Transverse colon (tissue), 4 donors: ENCODE measurements at places on chromosomes 16 and 17. TPM values are rescaled to one million over a fixed set of nuclear protein-coding genes. Genes with fewer than 3 reads are reported as not detected.

GRCh38 chr17:72120642-72121163 lies at the start of gene SOX9:
TSS of gene SOX9 (plus strand) at chr17:72121020. CDS start at chr17:72121392, 372 bp downstream.
- H3K27ac ChIP-seq = peak within 1 kb of the TSS; percentile 75
- H3K4me3 ChIP-seq = peak within 1 kb of the TSS; percentile 54
- peaks cover 85% of the 10 kb centered on the region for H3K27me3 ChIP-seq
- DNase-seq = peak; percentile 91
- H3K4me1 ChIP-seq = no peaks in the 10 kb centered on the region

- no peaks in the 10 kb centered on the region for H3K4me1 ChIP-seq
- H3K27ac ChIP-seq = no peak overlapping the region
- no peaks in the 10 kb centered on the region for H3K36me3 ChIP-seq
- no peak for DNase-seq
Observed at GRCh38 chr17:14317383-14317782, 16.5 kb downstream of the HS3ST3B1 start.

GRCh38 chr17:49670641-49671040 lies 7.3 kb downstream of the SPOP start:
- DNase-seq = no peak
- no peaks in the 10 kb centered on the region for H3K27me3 ChIP-seq
- H3K4me1 ChIP-seq = peaks cover 35% of the 10 kb centered on the region

GRCh38 chr16:25553711-25554436 lies 137.9 kb upstream of the HS3ST4 start:
- H3K36me3 ChIP-seq = no peaks in the 10 kb centered on the region
- H3K4me1 ChIP-seq = no peaks in the 10 kb centered on the region
- no peak for DNase-seq
- no peaks in the 10 kb centered on the region for H3K27me3 ChIP-seq
- H3K27ac ChIP-seq = no peak overlapping the region

- H3K4me1 ChIP-seq = peaks cover 24% of the 10 kb centered on the region
- no peaks in the 10 kb centered on the region for H3K27me3 ChIP-seq
- H3K36me3 ChIP-seq = no peaks in the 10 kb centered on the region
- no peak overlapping the region for H3K27ac ChIP-seq
- DNase-seq = no peak
- no peak overlapping the region for H3K4me3 ChIP-seq
Observed at GRCh38 chr17:72405662-72406230, 284.9 kb downstream of the SOX9 start.

DNA sequence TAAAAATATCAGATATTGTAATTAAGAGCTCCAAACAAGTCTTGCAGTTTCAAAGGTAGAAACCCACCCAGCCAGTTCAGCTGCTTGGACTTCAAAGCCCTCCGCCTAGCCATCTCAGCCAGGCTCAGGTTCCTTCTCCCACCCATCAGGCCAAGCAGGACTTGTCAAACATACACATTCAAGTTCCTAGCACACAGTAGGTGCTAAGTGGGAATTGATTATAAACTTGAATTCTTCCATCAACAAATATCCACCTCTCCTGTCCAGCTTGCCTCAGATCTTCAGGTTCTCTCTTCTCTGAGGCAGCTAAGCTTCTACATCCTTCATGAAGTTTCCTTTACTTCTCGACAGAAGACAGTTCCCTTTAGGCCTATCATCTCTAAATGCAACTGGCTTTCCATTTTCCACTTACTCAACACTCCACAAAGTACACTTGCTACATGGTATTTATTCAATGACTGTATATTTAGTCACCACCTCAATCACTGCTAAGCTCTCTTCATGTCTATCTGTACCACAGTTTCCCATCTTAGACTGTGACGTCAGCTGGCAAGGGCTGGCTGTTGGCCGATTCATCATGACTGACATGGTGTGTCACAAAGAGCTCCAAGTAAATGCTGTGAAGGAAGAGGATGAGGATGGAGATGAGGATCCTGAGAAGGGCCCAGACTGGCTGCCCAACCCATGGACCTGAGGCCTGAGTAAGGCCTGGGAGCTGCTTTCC lies 13.3 kb upstream of the COG7 start:
- H3K4me3 ChIP-seq = no peak overlapping the region
- no peaks in the 10 kb centered on the region for H3K27me3 ChIP-seq
- no peak for DNase-seq
- peaks cover 12% of the 10 kb centered on the region for H3K36me3 ChIP-seq

DNA sequence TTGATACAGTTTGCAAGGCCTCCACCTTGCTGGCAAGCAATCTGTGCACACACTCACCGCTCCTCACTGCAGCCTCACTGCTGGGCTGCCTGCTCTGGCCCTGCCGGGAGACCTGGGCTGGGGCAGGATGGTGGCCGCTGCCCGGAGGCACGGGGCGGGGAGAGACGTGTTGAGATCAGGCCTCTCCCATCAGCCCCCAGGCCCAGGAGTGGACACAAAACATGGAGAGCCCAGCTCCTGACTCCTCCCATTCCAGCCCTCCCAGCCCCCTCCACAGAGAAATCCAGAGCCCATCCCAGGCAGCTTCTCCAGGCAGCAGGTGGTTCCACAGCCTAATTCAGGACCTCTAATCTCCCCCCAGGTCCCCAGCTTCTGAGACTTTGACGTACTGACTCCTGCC lies 23.1 kb upstream of the RPL38 start:
- no peak for DNase-seq
- no peaks in the 10 kb centered on the region for H3K4me1 ChIP-seq
- H3K27me3 ChIP-seq = peaks cover 22% of the 10 kb centered on the region
- no peaks in the 10 kb centered on the region for H3K36me3 ChIP-seq
- H3K27ac ChIP-seq = no peak overlapping the region

DNA sequence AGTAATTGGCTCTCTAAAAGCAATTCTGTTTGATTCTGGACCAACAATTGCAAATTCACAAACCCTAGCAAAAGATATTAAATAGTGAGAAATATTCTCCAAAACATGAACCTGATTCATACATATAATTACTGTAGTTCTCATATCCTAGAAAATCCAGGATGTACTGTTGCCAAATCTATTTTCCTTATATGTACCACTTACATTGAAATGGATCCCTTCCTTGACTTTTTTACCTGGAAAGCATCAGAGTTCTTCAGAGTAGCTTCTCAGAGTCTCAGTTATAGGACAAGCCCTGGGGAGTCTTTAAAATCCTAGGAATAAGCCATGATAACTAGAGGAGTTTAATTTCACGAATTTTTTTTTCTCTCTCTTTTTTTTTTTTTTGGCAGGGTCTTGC lies 16.7 kb downstream of the TMEM92 start:
- H3K36me3 ChIP-seq = no peaks in the 10 kb centered on the region
- H3K4me3 ChIP-seq = no peak overlapping the region
- peak overlapping the region; percentile 87 for H3K27ac ChIP-seq
- no peaks in the 10 kb centered on the region for H3K27me3 ChIP-seq
- peaks cover 23% of the 10 kb centered on the region for H3K4me1 ChIP-seq
- DNase-seq = no peak

GRCh38 chr16:87163637-87164036 lies 153.6 kb downstream of the C16orf95 start:
- no peaks in the 10 kb centered on the region for H3K4me1 ChIP-seq
- H3K27me3 ChIP-seq = peaks cover 3% of the 10 kb centered on the region
- no peaks in the 10 kb centered on the region for H3K36me3 ChIP-seq
- DNase-seq = no peak

DNA sequence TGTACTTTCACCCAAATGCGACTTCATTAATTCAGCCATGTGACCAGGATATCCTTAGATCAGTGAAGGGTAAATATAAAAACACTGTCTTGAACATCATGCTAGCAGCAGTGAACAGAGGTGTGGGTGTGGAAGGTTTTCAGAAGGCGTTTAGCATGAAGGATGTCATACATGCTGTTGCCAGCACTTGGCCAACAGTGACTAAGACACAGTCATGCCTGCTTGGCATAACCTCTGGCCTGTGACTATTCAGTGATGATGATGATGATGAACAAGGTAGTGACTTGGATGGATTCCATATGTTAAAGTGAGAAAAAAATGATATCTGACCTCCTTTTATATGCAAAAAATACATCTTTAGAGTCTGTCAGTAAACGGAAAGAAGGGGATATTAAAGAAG lies 97.9 kb downstream of the MAP2K4 start:
- no peaks in the 10 kb centered on the region for H3K36me3 ChIP-seq
- H3K27me3 ChIP-seq = no peaks in the 10 kb centered on the region
- H3K4me1 ChIP-seq = no peaks in the 10 kb centered on the region
- H3K27ac ChIP-seq = no peak overlapping the region

DNA sequence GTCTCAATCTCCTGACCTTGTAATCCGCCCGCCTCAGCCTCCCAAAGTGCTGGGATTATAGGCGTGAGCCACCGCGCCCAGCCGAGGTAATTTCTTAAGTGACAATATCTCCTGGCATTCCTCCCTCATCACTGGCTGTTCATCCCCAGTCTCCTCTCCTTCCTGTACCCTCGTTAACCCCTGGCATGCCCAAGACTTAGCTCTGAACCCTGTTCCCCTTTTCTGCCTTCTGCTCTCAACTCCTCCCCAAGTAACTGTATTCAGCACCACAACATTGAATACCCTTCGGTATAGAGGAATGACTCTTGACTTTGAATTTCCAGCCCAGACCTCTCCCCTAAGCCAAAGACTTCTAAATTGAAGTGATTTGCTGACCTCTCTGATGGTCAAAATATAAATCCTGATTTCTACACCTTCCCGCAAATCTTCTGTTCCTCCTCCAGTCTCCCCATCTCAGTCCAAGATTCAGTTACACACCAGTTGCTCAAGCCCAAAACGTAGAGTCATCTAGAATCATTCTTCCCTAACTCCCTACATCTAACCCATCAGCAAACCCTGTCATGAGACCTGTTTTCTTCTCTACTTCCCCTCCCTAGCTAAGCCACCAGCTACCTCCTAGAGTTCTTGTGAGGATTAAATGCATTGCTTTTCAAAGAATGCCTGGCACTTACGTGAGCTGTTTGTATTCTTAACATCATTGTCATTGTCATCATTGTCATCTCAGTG lies 14.8 kb downstream of the PMP22 start:
- H3K36me3 ChIP-seq = no peaks in the 10 kb centered on the region
- no peaks in the 10 kb centered on the region for H3K4me1 ChIP-seq
- H3K4me3 ChIP-seq = no peak overlapping the region
- peak overlapping the region; percentile 31 for H3K27ac ChIP-seq
- no peaks in the 10 kb centered on the region for H3K27me3 ChIP-seq
- DNase-seq = no peak

- no peaks in the 10 kb centered on the region for H3K36me3 ChIP-seq
- H3K4me3 ChIP-seq = no peak overlapping the region
- H3K27ac ChIP-seq = no peak overlapping the region
- no peaks in the 10 kb centered on the region for H3K27me3 ChIP-seq
Observed at GRCh38 chr16:4517812-4518680, 20.5 kb downstream of the CDIP1 start.

- H3K4me1 ChIP-seq = no peaks in the 10 kb centered on the region
- H3K36me3 ChIP-seq = no peaks in the 10 kb centered on the region
- no peaks in the 10 kb centered on the region for H3K27me3 ChIP-seq
- DNase-seq = no peak
- no peak overlapping the region for H3K27ac ChIP-seq
- H3K4me3 ChIP-seq = no peak overlapping the region
Observed at GRCh38 chr16:75475420-75475847, 10.9 kb upstream of the TMEM170A start.

DNA sequence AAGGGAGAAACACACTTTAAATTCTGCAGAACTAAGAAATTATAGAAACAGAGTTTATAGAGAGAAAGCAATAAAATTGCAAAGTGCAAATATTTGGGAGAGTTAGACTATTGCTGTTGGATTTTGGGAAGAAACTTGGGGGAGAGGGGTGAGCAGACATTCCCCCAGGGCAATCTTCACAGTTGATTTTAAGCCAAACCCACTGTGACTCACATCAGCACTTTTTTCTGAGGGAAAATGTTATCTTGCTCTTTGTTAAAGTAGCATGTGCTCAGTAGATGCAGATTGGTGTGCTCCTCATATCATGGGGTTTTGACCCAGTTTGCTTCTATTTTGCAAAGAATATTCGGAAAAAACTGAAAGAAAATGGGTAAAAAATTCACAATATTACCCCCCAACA lies 367.6 kb downstream of the CDH11 start:
- no peaks in the 10 kb centered on the region for H3K27me3 ChIP-seq
- H3K36me3 ChIP-seq = no peaks in the 10 kb centered on the region
- H3K4me3 ChIP-seq = no peak overlapping the region
- no peaks in the 10 kb centered on the region for H3K4me1 ChIP-seq
- DNase-seq = no peak

DNA sequence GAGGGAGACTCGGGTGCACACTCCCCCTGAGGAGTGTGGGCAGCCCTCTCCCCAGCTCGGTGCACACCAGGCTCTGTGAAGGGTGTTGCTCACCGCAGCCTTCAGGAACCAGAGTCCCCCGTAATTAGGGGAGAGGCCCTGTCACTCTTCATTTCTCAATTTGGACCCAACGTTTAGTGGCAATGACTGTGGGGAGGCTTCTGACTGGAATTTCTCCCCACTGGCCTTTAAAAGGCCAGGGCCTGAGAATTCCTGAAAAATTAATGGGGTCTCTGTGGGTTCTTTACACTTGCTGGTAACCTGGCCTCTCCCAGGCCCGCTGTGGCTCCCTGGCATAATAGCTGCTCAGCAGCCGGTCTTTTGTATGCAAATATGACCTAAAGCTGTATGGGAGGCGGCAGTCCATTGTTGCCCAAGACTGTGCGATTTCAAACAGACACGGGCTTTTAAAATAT lies 209.7 kb downstream of the MSI2 start:
- no peak for DNase-seq
- no peaks in the 10 kb centered on the region for H3K36me3 ChIP-seq
- H3K27ac ChIP-seq = no peak overlapping the region
- H3K4me3 ChIP-seq = no peak overlapping the region
- H3K27me3 ChIP-seq = no peaks in the 10 kb centered on the region

- peaks cover 6% of the 10 kb centered on the region for H3K36me3 ChIP-seq
- peak; percentile 94 for DNase-seq
- H3K27me3 ChIP-seq = no peaks in the 10 kb centered on the region
- peak overlapping the region; percentile 82 for H3K4me3 ChIP-seq
Observed at GRCh38 chr16:31033709-31034492, 543 bp downstream of the STX4 start.

- no peaks in the 10 kb centered on the region for H3K4me1 ChIP-seq
- H3K27me3 ChIP-seq = no peaks in the 10 kb centered on the region
- no peak overlapping the region for H3K27ac ChIP-seq
- peaks cover 27% of the 10 kb centered on the region for H3K36me3 ChIP-seq
- DNase-seq = no peak
Observed at GRCh38 chr17:63579633-63580032, 21.1 kb upstream of the TACO1 start.

Gene FBXW10B
- total RNA-seq = not detected

Gene SYNGR3
- 2.9 TPM for total RNA-seq

Gene CENPX
- total RNA-seq = 131 TPM

Gene GP1BA
- total RNA-seq = not detected

Gene BRCA1
- 121 TPM for total RNA-seq

Gene PLEKHH3
- 10.2 TPM for total RNA-seq

Gene LLGL1
- 11.1 TPM for total RNA-seq

Gene FSCN2
- total RNA-seq = 28.1 TPM
